ENCODE measurements at places on chromosomes 12 and 14. TPM values are rescaled to one million over a fixed set of nuclear protein-coding genes. Genes with fewer than 3 reads are reported as not detected.

DNA sequence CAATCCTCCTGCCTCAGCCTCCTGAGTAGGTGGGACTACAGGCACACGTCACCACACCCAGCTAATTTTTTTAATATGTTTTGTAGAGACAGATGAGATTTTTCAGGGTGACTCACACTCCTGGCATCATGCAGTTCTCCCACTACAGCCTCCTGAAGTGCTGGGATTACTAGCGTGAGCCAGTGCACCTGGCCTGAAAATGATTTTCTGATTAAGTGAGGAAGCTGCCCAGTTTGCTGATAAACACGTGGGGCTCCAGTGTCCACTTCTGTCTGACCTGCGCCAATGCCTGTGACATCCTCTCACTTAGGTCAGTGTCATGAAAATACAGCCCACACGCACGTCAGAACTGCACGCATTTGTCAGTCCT is 37.0 kb upstream of the SFSWAP start:
- peak; percentile 6 for DNase-seq

- no peak for DNase-seq
Observed at GRCh38 chr12:13891902-13892301, 89.5 kb downstream of the GRIN2B start.

- DNase-seq: no peak
Observed at GRCh38 chr12:24139035-24139434, 189.6 kb upstream of the SOX5 start.

- no peak for DNase-seq
Observed at GRCh38 chr12:108333898-108334699, 5.0 kb downstream of the CMKLR1 start.

DNA sequence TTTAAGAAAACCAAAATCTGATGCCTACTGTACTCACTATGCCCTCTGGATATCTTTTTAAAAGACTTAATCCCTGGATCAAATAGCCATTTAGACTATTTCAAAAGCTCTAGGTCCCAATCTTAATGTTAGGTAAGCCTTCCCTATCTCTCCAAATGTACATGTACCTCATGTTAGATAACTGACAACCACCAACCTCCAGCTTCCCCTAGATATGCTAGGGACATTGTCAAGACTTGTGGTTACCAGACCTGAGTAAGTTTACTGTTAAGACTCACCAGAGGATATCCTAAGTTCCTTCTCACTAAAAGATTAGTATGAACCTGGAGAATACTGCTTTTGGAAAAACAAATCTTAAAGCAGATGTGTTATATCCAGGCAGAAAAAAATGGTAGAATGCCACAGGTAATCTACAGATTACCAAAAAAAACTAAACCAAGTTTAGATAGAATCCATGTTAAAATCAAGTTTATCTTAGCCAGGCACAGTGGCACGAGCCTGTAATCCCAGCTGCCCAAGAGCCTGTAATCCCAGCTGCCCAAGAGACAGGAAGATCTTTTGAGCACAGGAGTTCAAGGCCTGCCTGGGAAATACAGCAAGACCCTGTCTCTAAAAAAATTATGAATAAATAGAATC is 9.7 kb downstream of the NAP1L1 start:
- no peak for DNase-seq

DNA sequence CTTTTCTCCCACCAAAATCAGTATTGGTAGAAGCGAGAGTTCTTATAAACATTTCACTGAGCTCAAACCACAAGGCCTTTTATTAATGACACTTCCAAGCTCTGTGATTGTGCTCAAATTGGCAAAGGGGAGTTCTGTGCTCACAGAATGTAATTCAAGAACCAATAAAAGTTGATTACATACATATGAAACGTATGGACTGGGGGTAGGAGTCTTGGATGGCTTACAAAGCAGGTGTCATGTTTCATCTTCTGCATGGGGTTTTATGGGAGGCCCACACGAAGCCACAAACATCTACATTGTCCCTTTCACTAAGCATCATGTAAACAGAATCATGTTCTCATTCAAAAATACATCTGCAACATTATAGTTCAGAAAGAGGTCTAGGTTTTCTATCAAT is 828.3 kb downstream of the VRK1 start:
- DNase-seq: no peak

DNA sequence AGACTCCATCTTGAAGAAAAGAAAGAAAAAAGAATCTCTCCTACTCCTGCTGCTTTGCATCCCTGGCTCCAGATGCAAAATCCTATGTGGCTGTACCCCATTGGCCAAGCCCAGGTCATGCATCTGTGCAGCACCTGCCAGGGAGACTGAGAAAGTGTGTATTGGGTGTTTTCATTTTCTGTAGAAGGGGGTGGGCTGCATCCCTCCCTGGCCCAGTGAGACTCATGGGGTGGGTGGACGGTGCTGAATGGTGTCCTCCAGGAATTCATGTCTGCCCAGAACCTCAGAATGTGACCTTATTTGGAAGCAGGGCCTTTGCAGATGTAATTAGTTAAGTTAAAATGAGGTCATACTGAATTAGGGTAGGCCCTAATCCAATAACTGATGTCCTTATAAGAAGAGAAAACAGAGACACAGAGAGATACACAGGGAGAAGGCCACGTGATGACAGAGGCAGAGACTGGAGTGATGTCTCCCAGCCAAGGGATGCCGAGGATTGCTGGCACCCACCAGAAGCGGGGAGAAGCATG is 23.2 kb downstream of the MOAP1 start:
- DNase-seq: no peak

DNA sequence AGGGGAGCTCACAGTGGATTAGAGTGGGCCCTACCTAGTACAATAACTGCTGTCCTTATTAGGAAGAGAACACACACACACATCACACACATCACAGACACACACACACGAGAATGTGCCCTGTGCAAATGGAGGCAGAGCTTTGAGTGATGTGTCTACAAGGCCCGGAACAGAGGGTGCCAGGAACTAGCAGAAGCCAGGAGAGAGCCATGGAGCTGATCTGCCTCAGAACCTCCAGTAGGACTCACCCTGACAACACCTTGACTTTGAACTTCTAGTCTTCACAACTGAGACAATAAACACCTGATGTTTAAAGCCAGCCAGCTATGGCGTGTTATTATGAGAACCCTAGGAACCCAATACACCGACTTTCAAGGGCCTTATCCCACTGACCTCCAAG is 29.7 kb upstream of the FKBP4 start:
- DNase-seq: no peak

DNA sequence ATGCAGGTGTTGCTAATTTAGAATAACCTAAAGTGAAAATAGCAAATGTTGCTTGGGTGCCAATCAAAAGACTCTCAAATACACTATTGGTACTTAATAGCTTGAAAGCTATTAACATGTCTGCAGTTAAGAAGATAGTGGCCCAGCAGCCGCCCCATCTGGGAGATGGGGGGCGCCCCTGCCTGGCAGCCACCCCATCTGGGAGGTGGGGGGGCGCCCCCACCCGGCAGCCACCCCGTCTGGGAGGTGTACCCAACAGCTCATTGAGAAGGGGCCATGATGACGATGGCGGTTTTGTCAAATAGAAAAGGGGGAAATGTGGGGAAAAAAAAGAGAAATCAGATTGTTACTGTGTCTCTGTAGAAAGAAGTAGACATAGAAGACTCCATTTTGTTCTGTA is 923.1 kb upstream of the MDGA2 start:
- DNase-seq: no peak

DNA sequence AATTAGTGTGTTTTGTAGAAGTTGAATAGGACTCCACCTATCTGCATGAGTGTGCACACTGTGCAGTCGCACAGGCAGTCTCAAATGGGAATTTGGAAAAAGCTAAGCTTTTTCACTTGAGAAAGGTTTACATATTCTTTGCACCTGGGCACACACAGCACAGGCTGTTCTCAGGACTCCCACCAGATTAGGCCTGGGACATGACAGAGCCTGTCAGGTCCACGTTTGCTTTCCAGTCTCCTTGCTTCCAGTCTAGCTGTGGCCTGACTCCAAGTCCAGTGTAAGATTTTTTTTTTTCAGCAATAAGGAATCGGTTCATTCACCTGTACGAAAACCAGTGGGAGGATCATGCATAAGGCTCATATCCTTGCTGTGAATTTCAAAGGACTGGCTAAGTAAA is 181.3 kb downstream of the ZFP36L1 start:
- no peak for DNase-seq

DNA sequence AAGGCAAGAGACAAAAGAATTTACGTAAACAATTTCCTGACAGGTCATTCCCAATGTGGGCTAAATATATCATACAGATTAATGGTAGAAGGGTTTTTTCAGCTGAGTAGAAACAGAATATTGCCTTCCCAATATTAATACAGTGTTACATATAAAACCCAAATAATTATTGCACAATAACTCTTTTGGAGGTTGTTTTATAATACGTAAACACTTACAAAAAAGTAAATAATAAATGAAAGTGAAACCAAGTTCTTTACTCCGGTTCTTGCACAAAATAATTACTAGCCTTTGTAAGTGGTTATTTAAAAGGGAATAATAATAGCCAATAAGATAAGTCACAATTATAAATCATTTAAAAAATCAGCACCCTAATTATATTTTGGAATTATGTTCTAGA is 118.6 kb upstream of the SSTR1 start:
- no peak for DNase-seq

DNA sequence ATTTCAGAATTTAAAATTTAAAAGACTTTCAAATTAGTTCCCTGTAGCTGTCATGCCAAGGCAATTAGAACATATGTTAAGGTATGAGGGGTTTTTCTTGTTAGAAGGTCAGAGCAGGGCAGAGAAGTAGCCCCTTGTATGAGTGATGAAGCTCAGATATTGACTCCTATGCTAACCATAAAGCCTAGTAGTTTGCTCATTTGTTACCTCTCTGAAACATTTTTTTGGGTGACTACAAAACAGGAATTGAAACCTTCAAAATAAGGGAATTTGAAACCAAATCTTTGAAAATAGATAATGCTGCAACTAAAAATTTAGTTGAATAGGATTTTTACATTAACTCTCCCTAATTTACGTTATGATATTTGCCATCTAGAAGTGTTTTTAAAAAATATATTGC is 333.5 kb downstream of the NAV3 start:
- DNase-seq: no peak

DNA sequence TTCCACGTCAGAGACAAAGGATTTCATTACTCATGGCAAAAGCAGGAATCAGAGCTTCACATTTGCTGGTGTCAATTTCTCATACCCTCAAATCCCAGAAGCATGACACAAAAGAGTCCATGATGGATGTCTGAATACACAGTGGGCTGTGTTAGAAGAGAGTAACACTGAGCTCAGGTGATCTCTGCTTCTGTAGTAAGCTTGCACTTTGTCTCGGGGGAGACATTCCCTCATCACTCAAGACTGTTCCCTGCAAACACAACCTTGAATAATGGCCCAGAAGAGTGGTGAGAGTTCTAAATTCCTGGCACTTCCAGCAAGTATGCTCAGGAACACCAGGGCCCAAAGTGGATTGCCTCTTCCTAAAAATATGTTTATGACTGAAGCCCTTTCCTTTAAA is 1787.2 kb upstream of the SEL1L start:
- no peak for DNase-seq

- peak; percentile 65 for DNase-seq
Observed at GRCh38 chr12:16112612-16113560, 164.6 kb downstream of the SLC15A5 start.

GRCh38 chr12:130537051-130537450 is 179.0 kb downstream of the RIMBP2 start:
- DNase-seq: no peak

DNA sequence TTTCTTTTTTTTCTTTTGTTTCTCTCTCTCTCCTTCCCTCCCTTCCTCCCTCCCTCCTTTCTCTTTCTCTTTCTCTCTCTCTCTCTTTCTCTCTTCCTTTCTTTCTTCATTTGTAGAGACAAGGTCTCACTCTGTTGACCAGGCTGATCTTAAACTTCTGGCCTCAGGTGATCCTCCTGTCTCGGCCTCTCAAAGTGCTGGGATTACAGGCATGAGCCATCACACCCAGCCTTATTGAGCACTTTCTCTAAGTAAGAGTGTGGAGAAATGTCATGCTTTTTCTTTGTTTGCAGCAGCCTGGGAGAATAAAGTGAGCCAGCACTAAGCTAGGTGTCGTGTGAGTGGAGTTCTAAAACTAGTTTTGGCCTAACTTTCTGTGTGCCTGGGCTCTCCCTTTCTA is 74.0 kb downstream of the TTC7B start:
- no peak for DNase-seq

- DNase-seq: no peak
Observed at GRCh38 chr12:20476551-20476950, 108.2 kb downstream of the PDE3A start.

DNA sequence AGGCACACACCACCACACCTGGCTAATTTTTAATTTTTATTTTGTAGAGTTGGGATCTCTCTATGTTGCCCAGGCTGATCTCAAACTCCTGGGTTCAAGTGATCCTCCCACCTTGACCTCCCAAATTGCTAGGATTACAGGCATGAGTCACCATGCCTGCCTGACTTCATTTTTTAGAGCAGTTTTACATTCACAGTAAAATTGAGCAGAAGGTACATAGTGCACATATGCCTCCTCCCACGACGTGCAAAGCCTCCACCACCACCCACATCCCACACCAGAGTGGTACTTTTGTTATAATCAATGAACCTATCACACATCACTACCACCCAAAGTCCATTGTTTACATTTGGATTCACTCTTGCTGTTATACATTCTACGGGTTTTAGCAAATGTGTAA is 62.5 kb upstream of the PLEKHG3 start:
- no peak for DNase-seq

- no peak for DNase-seq
Observed at GRCh38 chr12:40055228-40055579, 50.7 kb downstream of the SLC2A13 start.

DNA sequence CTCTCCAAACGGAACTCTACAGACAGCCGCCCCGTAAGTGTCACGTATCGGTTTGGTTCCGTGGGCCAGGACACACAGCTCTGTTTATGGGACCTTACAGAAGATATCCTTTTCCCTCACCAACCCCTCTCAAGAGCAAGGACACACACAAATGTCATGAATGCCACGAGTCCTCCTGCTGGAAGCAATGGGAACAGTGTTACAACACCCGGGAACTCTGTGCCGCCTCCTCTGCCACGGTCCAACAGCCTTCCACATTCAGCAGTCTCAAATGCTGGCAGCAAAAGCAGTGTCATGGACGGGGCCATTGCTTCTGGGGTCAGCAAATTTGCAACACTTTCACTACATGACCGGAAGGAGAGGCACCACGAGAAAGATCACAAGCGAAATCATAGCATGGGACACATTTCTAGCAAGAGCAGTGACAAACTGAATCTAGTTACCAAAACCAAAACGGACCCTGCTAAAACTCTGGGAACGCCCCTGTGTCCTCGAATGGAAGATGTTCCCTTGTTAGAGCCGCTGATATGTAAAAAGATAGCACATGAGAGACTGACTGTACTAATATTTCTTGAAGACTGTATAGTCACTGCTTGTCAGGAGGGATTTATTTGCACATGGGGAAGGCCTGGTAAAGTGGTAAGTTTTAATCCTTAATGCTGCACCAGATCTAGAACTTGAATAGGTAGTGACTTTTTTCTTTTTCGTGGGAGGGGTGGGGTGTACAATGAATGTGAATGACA is 69.7 kb downstream of the WDR20 start:
- DNase-seq: no peak

The CCDC197 gene
- not detected for total RNA-seq

The CLEC9A gene
- total RNA-seq: not detected

The POTEM gene
- total RNA-seq: not detected

The RTL1 gene
- not detected for total RNA-seq

The ADAM21 gene
- 0.25 TPM for total RNA-seq

The TPH2 gene
- not detected for total RNA-seq

The C12orf60 gene
- 0.99 TPM for total RNA-seq

The CATSPERB gene
- total RNA-seq: not detected

The KRT75 gene
- total RNA-seq: not detected

All from fibroblast of the aortic adventitia (primary cell).